Stimulated activated CD4-positive, alpha-beta T cell treated with anti-CD3 and anti-CD28 coated beads, Interleukin-4, amount 100 ng/mL, for 4 hours (primary cell): ENCODE measurements at places on chromosomes 1 and 21.

GRCh38 chr1:68331117-68331865 lies 99.0 kb upstream of the WLS start:
- DNase-seq: no peak

DNA sequence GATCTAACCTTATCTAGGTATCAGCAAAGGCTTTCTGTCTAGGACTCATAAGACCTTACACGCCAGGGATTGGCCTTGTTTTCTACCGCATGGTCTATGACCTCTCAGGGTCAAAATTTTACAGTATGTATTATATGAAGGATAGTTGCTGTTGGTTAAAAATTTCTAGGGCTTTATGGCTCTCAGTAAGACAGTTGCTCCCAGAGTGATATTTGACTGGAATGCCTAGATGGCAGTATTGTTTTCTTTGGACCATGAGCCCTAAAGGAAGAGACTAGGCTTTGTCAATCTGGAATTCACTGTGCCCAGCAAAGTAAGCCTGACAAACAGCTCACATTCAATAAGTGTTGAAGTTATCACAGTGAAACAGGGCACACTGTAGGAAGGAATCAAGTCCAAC lies 37.6 kb downstream of the C1orf87 start:
- no peak for DNase-seq

- no peak for DNase-seq
Measured at GRCh38 chr1:1836119-1836518, 54.8 kb downstream of the GNB1 start.

DNA sequence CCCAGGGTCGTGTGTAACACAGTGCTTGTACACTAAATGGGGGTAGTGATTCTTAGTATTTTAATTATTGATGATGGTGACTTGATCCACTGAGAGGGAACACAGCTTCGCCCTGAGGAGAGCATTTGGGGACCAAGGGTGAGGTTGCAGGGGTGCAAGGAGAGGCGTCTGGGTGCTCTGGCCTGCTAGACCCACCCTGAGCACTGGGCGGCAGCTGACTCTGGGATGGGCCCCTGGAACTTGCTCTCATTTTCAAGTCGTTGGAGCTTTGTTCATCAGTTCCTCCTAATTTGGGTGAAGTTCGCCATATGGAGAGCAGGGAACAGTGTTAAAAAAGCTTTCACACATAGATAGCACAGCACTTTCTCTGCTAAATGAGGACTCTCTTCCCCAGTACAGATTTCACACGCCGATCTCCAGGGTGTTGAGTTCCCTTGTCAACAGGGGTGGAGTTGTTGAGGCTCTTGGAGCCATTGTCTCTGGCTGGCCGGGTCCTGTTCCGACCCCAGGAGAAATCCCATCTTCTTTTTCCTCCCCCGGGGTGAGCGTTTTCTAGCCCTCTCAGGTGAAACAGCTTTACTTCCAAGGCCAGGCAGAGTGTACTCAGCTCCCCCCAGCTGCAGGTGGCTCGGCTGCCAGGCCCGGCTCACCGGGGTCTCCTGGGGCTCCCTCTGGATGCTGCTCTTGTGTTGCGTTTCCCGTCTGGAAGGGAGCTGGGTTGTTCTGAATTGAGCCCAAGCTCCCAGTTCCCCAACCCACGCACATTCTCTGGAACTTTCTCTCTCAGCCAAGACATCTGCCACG lies 367.4 kb downstream of the RPS6KC1 start:
- DNase-seq: no peak

GRCh38 chr1:233197940-233198339 lies 97.6 kb downstream of the PCNX2 start:
- DNase-seq: no peak

DNA sequence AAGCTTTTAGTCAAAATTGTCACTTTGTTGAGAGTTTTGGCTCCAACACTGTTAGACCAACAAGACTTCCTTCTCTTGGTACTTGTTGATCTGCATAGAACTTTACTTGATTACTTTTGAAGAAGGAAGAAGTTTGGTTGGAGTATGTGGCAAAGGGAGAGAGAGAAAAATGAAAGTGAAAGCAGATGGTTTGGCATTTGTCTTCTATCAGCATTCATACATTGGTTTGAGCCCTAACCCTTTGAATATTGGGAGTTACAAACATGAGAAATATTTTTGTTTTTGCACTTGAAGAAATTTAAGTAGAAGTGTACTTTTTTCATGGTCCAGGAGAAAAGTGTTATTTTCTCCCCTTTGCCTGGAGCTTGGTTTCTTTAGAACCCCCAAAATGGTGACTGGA lies 169.8 kb downstream of the ADGRL4 start:
- no peak for DNase-seq

DNA sequence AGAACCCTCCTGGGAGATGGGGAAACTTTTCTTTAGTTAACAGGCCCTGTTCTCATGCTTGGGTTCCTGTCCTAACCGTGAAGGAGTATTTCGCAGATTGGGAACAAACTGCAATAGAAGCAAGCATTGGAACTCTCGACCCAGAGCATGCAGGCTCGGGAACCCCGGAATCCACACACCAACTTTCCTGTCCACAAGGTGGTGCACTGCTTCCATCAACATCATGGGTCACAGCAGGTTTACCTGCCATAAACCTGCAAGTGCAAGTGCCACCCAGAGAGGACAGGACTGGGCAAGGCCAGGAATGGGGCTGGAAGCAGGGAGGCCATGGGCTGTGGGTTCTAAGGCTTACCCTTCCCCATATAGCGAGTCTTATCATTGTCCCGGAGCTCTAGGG lies 6.9 kb downstream of the ENO1 start:
- no peak for DNase-seq

DNA sequence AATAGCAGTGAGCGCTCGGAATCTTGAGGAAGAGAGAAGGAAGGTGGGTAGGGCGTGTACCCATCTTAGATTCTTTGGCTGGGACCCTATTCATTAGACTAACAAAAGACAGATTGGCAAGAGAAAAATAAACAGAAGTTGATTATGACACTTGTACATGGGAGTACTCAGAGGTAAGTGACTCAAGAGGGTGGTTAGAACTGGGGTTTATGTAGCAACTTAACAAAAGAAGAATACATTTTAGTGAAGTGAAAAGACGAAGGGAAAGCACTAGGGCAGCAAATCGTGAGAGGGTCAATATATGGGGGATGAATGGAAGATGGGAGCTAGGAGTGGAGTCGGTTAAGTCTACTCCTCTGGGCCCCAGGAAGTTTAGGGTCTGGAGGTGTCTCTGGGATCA lies 25.8 kb upstream of the RCC2 start:
- DNase-seq: no peak

DNA sequence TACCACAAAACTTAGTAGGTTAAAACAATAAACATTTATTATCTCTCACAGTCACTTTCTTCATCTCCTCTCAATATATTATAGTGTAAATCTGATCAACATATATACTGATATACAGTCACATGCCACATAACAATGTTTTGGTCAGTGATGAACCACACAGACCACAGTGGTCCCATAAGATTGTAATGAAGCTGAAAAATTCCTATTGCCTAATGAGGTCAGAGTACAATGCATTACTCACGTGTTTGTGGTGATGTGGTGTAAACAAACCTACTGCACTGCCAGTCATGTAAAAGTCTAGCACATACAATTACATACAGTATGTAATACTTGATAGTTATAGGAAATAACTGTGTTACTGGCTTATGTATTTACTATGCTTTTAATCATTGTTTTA lies 30.1 kb downstream of the OLFML3 start:
- DNase-seq: no peak

DNA sequence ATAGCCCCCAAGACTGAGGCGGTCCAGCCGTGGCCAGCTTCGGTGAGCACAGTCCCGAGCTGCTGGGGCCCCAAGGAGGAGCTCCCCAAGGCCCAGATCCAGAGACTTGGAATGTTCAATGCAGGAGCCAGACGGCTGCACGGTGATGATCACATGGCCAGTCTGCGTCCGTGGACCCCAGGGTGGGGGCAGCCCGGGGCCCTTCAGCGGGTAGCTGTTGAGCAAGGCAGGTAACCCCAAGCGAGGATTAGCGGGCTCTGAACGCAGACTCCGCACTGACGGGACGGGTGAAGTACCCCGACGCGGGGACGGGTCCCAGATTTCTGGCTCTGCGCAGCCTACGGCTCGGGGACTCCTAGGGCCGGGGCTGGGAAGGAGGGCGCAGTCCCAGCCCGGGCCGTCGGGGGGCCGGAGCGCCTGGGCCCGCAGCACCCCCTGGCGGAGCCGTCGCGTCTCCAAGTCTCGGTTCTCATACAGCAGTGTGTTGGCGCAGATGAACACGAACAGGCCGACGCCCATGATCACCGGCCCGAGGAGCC lies 2.7 kb downstream of the TMEM200B start:
- DNase-seq: peak; percentile 63

DNA sequence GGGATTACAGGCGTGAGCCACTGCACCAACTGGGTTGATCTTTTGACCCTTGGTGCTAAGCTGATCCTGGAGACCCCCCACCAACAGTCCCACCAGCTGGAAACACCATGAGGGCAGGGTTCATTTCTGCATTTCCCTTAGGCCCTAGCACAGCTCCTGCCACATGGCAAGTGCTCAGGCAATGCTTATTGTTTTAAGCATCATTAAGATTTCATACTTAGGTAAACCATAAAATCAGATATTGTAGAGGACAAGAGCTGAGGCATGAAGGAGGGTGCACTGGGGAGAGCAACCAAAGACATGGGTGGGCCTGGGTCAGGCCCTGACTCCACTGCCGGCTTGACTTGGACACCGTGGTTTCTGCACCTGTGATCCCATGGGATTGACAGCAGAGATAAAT lies 17.7 kb downstream of the CHIT1 start:
- no peak for DNase-seq

- DNase-seq: no peak
Measured at GRCh38 chr1:3482378-3482849, 27.9 kb downstream of the ARHGEF16 start.

DNA sequence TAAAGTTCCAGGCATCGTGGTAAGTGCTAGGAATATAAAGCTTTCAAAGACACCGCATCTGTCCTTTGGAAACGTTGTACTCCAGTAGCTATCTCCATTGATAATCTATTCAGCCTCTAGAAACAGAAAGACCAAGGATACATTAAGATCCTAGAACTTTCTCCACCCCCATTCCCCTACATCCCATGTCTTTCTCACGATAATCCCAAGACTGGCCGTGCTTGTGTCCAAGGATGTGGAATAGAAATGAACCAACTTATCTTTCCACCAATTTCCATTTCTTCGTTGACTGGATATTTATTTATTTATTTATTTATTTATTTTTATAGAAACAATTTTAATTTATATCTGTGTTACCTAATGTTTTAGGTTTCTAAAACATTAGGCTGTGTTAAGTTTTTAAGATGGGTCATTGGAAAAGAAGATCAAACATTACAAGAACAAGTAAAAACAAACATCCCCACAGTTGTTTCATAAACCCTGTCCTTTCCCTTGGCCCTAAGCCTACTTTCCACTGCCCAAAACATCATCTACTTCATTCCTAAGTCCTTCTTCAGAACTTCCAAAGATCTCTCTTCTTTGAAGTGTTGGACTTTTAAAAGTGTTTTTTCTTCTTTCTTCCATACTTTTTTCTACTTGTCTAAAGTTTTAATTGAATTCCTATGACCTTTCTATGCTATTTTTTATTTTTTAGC lies 39.7 kb downstream of the LRRC8C start:
- no peak for DNase-seq
